ENCODE measurements at places on chromosomes 5 and 9.

- no peak for DNase-seq
Observed at GRCh38 chr9:134347996-134348395, 21.7 kb downstream of the RXRA start.

GRCh38 chr9:27371382-27371781 lies 74.4 kb upstream of the EQTN start:
- DNase-seq = no peak

DNA sequence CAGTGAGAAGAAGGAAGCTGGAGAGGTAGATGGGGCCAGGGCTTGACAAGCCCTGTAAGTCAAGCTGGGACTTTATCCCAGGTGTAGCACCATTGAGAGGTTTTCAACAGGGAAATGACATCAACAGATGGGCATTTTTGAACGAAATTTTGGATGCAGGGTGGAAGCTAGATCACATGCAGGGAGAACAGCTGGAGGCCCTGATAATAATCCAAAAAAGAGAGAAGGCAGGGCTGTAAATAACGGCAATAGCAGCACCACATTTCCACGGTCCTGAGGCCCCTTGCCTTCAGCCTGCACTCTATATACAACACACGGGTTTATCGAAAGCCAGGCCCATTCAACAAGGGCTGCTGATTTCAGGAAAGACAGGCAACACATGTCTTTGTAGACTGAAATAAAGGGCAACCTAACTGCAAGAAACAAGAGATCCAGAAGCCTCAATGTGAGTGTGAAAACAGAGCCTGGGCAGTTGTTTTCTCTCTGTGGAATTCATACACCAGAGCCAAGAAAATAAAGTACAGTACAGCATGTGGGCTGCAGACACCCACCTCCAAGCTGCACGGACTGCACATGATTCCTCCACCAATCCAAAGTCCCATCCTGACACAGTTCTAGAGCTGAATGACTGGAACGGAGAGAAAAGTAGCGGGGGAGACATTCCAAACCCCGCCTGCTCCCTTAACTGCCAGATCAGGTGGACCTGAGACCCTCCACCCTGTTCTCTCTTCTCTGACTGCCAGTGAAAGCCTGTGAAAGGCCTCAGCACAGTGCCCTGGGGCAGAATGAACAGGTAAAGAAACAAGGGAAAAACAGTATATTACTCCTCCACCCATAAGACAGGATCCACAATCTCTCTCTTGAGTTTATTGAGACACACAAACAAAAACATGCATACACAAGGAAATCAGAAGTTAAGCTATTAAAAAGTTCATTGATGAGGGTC lies 36.3 kb downstream of the KLHL3 start:
- no peak for DNase-seq

- no peak for DNase-seq
Observed at GRCh38 chr9:81782313-81782995, 93.1 kb upstream of the TLE1 start.

GRCh38 chr5:60677850-60678664 lies 21.9 kb downstream of the DEPDC1B start:
- no peak for DNase-seq

DNA sequence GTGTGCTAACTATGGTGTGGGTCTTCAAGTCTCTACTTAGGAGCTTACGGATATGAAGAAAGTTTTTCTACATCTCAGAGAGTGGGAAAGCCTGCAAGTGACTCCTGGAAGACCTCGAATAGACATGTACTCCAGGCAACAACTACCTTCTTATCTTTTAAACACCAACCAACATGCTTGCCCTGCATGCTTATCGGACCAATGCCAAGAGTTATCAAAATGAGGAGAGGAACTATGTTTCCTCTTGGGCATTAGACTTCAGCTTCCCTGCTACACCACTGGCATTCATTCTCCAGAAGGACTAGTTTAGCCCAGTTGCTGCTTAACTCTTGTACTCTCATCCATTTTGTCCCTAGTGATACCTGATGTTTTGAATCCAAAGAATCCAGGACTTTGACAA lies 74.7 kb upstream of the MAN2A1 start:
- no peak for DNase-seq

GRCh38 chr5:138662599-138662998 lies 87.4 kb upstream of the HSPA9 start:
- DNase-seq = peak; percentile 35

GRCh38 chr9:111803924-111804323 lies 9.2 kb upstream of the SHOC1 start:
- DNase-seq = peak; percentile 14

- peak; percentile 13 for DNase-seq
Observed at GRCh38 chr5:59174248-59174844, 591.5 kb downstream of the RAB3C start.

DNA sequence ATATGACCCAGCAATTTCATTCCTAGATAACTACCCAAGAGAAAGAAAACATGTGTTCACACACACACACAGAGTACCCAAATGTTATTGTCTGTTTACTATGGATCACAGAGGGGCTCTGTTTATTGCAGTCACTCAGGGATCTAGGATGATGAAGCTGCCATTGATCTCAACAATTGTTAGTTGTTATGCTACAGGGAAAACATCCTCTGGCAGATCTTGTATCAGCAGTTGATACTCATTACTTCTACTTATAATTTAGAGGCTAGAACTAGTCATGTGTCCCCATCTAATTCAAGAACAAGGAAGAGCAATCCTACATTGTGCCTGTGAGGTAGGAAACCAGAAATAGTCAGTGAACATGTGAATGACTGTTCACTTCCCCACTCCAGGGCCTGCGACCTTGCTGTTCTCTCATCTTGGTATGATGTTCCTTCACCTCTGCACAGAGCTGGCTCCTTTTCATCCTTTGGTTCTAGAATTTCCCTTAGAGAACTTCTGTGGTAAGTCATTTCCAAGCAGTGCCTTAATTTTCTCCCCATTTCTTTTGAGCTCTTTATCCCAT lies 30.3 kb downstream of the NMUR2 start:
- DNase-seq = no peak

GRCh38 chr5:141431286-141431685 lies 979 bp downstream of the PCDHGA12 start:
- DNase-seq = no peak

DNA sequence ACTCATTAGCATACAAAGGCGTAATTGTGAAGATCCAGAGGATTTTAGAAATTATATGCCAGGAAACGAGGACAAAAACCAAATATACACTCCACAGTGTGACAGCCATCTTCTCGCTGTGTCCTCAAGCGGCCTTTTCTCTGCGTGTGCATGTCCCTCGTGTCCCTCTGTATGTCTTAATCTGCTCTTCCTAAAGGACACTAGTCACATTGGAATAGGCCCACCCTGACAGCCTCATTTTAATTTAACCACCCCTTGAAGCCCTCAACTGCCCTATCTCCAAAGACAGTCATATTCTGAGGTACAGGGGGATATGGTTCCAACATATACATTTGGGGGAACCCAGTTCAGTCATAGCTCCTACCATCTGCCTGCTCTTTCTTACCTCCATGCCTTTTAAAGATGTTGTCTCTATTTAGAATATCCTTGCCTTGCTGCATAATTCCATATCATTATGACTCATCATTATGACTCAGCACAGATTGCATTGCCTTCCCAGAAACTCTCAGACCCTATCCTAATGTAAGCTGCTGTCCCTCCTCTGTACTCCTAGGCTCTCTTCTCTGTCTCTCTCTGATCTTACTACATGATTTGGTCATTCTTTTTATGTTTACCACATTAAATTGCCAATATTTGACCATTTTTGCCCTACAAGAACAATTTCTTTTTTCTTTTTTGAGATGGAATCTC lies 210.9 kb downstream of the AOPEP start:
- DNase-seq = no peak

- no peak for DNase-seq
Observed at GRCh38 chr5:76701298-76701697, 14.6 kb upstream of the F2R start.

DNA sequence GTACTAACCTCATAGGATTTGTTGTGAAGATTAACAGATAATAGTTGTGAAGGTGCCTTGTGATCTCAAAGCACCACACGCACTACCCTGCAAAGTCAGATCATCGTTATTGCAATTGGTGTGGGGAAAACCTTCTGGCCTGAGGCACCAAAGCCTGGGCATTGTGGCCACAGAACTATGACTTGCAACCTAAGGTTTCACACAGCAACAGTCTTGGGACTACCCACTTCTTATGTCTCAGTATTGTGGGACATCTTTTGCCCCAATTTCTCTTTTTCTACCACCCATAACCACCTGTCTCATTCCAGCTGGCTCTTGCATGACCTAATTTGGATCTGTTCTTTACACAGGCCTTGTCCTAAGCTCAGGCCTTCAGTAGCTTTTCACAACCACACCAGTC lies 247.8 kb upstream of the NR4A3 start:
- no peak for DNase-seq

DNA sequence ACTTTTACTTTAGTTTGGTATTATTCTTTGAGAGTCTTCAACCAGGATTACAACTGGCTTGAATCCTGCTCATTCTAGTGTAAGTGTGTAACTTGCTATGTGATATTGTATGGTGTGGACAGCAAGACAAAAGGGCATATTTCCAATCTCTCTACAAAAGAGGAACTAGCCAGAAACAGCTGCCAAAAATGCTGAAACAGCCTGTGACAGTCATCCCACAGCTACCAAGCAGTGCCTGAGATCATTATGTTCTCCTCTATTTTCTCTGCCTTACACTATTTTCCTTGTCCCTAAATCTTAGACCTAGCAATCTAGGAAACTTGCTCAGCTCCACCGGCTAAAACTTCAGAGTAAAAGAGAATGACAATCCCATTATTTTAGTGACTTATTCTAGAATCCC lies 42.8 kb downstream of the WDR41 start:
- DNase-seq = no peak

DNA sequence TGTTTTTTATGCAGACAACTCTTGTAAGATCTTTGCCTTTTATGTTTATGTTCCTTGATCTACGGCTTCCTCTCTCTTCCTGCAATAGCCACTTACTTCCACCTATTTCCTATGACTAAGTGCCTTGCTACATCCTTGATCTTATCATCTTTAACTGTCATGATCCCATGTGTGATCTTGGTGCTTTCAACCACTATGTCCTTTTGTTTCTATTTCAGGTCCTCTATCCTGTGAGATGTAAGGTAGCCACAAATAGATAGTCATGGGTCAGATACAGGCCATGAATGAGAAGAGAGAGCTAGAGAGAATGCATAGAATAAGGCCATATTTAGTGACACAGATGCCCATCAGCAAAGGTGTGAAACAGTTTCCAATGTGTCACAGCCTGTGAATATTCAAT lies 243.6 kb upstream of the HAPLN1 start:
- no peak for DNase-seq

DNA sequence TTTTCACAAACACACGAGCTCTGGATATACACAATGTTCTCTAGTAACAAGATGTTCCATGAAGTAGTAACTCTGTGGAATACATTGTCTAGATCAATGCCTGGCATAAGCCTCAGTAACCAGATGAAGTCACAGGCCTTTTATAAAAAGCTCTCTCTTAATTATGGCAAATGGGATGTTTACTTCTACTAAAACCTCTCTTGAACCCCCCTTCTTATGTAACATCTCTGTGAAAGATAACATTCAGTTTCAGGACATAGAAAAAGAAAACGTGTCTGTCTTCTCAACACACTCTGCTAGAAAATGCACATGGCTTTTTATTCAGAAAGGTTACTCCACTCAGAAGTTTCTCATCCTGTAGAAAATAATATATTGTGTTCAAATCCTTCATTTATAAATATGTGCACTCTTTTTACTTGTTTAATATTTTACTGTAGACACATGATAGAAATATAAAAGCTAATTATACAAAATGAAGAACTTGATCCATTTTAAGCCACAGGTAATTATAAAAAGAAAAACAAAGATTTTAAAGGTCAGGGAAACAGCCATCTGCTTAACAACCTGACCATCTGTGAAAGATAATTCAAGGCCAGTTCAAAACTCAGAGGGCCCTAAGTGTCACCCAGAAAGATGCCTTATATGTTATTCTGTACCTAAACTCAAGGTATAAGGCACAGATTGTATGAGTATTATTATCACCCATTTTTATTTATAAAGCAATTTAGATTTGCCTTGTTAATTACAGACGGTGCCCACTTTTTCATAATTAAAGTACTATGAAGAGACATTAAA lies 812.0 kb downstream of the CDH18 start:
- no peak for DNase-seq

DNA sequence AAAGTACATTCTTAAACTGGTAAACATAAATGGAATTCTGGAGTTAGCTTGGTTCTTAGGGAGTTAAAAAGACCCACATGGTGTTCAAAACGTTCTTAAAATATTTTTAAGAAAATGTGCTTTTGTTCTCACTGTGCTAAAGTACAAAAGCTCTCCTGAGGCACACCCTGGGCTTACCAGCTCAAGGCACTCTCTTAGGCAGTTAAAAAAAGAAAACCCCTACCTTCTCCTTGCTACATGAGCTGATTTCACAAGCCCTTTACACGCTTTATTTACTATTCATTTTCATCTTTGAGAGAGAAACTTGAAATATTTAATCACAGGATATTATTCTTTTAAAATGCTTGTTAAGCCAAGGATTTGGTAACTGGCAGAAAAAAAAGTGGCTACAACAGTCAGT lies 723.3 kb upstream of the GRAMD2B start:
- DNase-seq = no peak

- DNase-seq = peak; percentile 57
Observed at GRCh38 chr9:122095010-122095767, 2.1 kb upstream of the TTLL11 start.

DNA sequence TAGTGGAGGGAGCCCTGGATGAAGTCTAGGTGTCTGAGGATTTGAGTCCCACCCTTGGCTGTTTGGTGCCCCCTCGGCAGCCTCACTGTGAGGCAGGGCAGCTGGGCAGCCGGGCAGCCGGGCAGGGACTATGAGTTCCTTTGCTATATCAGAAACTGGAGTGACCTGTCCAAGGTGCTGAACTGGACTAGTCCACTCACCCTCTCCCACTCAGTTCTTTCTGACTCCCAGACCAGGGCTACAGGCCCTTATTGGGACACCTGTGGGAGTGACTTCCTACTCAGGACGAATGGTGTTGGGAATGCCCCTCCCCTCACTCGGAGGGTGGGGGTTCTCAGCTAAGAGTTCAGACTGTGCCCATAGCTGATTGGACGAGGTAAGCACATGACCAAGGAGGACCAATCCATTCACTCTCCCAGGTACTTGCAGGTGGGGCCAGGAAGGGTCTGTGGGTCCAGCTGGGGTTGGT lies 34.1 kb upstream of the RAPGEF1 start:
- DNase-seq = no peak

DNA sequence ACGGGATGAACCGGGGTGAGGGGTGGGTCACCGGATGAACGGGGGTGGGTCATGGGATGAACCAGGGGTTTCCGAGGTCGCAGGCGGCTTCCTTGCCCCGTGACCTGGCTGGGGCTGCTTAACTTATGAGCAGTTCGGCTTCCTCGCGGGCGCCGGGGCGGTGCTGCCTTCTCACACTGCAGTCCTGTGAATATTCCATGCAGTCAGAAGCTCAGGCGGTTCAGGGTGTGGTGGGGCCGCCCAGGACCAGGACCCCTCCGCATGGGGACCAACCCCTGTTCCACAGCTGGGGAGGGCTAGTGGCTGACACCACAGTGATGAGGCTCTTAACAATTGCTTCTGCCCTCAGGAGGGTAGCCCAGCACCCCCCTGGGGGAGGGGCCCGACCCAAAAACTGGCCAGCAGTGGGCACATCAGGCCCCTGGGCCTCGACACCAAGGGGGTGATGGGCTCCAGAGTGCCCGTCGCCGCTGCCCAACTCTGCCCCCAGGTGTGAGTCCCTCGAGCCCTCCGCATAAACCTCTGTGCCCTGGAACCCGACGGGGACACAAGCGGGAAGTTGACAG lies 30.9 kb upstream of the SLC9A3 start:
- DNase-seq = no peak

- DNase-seq = no peak
Observed at GRCh38 chr5:135825373-135826220, 8.9 kb upstream of the SLC25A48 start.

- DNase-seq = no peak
Observed at GRCh38 chr9:134214766-134215419, 50.5 kb upstream of the RNU6ATAC start.
